D721Med (cell line): ENCODE measurements at places on chromosomes 11 and 22.

DNA sequence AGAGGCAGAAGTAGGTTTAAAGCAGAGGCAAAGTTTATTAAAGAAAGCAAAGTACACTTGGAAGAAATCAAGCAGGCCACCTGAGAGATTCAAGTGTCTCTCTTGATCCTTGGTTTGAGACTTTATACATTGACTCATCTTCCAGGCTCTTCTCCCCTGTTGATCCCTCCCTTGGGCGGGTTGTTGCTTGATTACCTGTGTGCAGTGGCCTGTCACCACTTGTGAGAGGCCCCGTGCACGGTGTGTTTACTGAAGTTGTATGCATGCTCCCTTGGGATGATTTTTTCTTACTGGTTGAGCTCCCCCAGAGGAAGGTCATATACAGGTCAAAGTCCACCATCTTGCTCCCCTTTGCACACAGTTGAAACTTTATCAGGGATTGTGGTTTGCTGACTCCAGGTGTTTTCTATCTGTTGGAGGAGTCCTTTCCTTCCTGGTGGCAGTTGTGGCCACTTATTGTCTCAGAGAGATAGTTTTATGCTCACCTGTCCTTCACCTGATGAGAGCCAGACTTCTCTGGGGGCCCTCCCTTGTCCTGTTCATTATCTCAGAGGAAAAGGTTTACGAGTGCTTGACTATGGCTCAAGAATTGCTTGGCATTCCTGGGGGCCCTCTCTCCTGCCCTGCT, 16.3 kb upstream of the RBMXL2 start:
- no peak for DNase-seq

DNA sequence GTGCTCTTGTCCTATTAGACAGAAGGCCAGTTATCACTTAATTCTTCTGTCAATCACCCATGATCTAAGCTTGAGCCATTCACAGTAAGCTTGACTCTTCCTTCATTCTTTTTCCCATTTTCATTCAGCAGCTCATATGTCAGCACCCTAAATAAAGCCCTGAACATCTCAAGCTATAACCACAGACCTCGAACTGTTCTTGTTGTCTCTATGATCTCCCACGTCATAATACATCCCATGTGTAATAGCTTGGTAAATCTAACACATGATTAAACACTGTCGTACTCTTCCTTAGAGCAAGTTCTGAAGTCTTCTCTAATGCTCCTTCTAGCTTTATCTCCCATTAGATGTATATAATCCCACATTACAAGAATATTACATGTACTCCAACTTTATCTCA, 14.4 kb downstream of the MUC15 start:
- no peak for DNase-seq

DNA sequence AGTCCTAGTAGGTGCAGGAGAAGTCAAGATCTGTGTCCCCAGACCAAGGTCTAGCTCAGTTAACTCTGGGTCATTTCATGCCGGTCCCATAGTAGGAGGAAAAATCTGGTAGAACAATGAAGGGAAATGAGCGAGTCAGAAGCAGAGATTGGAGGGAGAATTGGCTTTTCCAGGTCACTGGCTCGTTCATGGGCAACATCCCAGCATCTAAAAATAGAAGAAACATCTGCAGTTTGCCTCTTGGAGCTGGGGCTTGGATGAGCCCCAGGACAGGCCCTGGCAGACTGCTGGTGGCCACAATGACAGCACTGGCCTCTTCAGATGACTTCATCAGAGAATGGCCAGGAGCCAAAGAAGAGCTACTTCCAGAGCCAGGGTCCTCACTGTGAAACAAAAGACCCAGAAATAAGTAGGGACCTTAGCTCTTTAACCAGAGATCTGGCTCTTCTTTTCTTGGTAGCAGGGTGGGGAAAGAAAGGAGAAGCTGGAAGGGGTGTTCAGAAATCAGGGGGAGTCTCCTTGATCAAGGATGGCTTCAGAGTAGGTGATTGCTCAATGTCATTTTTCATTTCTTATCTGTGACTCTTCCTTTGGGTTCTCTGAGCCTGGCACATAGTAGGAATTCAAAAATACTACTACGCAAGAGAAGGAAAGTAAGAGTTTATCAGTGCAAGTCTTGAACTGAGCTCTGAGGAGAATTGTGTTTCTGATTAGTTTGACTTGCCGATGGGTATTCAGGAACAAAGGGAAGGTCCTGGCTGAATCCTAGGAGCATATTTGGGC, 102.6 kb downstream of the TMPRSS5 start:
- no peak for DNase-seq

GRCh38 chr11:110295531-110296225, 736 bp downstream of the RDX start:
- DNase-seq: no peak

DNA sequence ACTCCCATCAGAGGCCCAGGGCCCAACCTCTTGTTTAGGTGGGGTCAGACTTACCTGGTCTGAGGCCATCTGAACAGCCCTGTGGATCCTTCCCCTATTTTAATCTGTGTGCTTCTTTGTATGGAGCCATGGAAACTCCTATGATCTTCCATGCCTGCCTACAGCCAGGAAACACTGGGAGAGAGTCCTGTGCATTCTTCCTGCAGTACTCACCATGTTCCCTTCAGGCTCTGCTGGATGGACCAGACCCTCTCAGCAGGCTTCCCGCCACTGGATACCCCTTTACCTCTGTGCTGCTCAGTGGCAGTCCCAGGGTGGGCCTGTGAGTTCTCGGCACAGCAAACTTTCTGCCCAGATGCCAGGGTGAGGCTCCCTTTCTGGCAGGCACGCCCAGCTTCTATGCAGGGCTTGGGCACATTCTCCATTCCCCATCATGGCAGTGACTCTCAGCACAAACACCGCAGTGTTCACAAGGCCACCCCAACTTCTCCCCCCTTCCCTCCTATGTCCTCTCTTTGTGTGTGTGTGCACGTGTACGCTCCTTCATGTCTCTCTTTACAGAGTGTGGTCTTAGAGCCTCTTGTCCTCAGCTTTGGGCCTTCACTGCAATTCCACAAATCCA, 34.8 kb downstream of the NEU3 start:
- DNase-seq: no peak

DNA sequence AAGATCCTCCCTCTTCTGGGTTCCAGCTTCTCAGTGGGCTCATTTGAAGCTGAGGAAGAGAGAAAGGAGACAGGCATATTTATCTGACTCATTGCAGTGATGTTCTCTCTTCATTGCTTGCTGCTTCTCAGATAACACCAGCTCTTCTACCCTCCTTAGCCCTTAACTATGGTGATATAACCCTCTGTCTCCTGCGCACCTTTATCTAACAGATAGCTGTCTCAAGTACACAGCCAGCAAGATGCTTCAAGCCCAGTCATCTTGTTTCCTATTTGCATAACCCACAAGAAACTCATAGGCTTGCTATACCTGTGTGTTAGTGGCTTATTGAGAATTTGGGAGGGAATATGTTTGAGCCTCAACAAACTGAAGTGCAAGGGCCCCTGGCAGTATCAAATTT, 12.6 kb downstream of the PRSS23 start:
- DNase-seq: no peak

GRCh38 chr11:64742889-64743590, 902 bp downstream of the RASGRP2 start:
- DNase-seq: peak; percentile 90

DNA sequence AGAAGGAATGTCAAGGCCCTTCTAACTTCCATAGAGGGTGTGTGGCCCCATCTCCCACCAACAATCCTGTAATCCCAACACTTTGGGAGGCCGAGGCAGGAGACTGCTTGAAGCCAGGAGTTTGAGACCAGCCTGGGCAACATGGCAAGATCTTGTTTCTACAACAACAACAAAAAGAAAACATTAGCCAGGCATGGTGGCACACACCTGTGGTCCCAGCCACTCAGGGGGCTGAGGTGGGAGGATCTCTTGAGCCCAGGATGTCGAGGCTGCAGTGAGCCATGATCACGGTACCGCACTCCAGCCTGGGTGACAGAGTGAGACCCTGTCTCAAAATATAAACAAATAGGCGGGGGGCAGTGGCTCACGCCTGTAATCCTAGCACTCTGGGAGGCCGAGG, 16.9 kb downstream of the TSPAN32 start:
- no peak for DNase-seq

DNA sequence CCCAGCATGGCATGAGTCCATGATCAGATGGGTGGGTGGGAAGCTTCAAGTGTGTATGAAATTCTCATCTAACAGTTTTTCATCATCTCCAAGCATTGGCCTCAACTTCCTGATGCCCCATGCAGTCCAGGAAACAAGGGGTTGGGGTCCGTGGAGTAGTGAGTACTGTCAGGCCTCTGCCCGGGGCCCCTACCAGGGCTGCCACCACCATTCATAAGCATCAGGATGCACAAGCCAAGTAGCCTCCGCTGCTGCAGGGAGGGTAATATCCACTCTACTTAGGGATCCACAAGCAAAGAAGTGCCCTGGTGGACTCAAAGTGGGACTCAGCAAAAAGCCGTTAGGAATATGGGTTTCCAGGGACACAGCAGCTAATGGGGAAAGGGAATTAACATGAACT, 49.3 kb downstream of the KCNC1 start:
- DNase-seq: no peak

DNA sequence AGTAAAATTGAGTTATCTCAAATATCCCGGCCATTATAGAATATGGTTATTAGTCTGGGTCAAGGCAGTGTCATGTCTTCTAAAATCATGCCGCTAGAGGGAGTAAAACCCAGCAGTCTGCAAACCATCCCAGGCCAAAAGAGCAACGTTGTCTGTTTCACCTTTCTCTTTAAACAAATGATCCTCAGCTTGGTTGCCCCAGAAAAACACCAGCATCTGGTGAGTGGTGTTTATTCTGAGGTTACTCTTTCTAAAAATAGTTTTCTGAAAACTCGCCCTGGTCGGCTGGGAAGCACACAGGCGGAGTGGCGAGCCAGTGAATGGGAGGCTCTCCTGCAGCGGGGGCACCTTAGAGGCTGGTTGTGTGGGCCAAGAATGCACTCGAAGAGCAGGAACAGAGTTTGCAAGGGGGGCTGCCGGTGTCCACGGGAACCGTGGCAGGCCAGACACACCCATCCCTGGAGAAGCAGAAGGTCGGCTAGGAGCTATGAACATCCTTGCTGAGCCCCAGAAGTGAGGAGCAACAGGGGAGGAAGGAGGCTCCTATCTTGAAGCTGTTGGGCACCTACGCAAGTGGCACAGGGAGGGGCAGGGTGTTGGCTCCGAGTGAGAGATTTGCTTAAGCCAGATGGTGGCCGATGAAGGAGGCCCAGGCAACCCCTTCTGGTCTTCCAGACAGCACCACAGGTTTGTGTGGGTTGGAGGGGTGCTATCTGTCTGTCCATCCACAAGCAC, 297.1 kb downstream of the ETS1 start:
- no peak for DNase-seq

DNA sequence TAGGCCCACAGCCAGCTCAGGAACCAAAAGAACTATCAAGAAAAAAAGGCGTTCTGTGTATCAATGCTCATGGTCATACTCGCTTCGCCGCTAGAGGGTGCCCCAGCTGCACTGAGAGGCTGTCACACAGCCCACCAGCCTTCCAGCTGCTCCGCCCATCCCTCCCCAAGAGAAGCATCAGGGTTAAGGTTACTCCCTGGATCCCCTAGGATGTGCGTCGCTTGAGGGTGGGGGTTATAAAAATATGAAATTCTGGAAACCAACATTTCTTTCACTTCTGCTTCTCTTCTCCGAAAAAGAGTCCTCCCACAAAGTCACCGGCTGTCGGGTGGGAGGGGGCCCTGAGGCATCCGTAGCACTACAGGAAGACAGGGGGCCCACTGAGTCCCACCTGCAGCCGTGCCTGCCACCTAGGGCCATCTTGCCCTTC, 1.7 kb downstream of the CBX6 start:
- DNase-seq: no peak

DNA sequence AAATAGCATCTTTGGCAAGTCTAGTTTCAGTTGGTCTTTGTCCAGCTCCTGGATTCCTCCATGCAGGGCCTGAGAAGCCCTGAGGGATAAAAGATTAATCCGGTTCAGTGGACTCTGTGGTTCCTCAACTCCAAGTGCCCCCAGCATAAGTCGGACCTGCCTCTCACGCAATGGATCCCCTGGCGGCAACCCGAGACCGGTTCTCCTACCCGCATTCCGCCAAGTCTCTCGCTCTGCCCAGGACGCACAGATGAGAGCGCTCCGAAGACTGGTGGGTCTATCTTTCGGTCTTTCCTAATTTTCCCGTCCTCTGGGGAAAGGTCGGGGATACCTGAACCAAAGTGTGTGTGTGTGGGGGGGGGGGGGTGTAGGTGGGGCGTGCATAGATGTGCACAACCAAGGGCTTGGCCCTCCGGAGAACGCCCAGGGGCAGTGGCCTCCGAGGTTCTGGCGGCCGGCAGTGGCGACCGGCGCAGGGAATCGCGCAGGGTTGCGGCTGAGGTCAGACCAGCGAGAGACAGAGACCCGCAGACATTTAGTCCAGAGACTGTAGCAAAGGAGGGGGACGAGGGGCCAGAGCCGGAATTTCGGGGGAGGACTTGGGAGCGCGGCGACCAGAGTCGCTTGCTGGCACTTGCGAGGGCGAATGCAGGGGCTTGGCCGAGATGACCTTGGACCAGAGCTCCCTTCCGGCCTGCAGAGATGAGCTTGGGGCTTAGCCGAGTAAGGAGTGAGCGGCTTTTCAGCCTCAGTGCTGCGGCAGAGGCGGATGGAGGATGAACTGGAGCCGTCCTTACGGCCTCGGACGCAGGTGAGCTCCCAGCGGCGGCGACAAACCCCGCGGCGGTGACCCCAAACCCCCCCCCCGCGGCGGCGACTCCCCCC, 712 bp upstream of the SLC2A11 start:
- peak; percentile 70 for DNase-seq
